ENCODE measurements at places on chromosomes 16 and 17.
A peak's percentile ranks its signal among the peaks of the same experiment; 100 is the strongest.

- DNase-seq: no peak
Observed at GRCh38 chr16:85462714-85463611, 150.2 kb upstream of the GSE1 start.

GRCh38 chr16:11360641-11361373 is 15.5 kb downstream of the RMI2 start:
- DNase-seq: no peak

DNA sequence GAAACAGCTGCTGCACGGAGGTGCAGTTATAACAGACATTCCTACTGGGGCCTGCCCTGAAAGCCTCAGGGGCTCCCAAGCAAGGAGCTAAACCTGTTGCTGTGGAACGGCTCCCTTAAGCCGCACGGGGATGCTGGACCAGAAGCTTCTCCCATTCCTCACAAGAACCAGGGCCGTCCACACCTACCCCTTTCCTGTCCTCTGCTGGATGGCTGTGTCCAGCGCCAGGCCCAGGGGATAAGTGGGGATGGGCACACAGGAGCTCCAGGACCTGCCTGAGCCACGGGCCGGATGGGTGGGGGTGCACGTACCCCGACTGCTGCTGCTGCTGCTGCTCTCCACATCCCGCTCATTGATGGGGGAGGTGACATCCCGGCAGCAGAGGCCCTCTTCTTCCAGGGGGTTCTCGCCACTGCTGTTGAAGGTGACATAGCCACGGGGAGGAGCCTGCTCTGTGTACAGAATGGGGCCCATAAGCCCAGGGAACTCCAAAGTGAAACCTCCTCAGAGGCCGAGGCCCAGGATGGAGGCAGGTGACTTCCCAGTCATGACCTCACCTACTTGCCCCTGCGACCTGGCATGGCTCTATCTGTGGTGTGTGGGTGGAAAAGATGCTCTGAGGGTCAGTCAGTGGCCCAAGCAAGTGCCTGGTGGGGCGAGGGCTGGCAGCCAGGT is 8.6 kb downstream of the NUDT16L1 start:
- no peak for DNase-seq

- no peak for DNase-seq
Observed at GRCh38 chr17:82143333-82143732, 45.3 kb upstream of the FASN start.

GRCh38 chr17:71409712-71410111 is 711.1 kb upstream of the SOX9 start:
- DNase-seq: peak; percentile 67

- no peak for DNase-seq
Observed at GRCh38 chr16:867421-868385, 67.2 kb upstream of the GNG13 start.

GRCh38 chr17:21214777-21215541 is 998 bp upstream of the TMEM11 start:
- DNase-seq: no peak

Data from RCC 7860 (cell line).